ENCODE measurements at places on chromosomes 12 and 14.

DNA sequence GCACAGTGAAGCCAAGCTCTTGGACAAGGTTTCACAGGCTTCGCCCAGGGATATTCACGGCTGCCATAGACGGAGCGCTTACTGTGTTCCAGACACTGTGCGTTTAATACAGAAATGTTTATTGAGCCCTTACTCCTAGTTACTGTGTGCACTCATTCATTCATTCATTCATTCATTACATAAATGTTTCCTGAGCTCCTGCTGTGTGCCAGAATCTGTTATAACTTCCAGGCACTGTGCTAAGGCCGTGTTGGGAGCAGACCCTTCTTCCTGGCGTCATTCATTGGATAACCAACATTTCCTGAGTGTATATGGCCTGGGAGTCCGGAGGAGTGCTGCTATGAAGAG, 760 bp upstream of the MED13L start:
- no peak for DNase-seq

- no peak for DNase-seq
These were observed 35.4 kb downstream of the SGPP1 start for GRCh38 chr14:63692310-63693020.

GRCh38 chr12:46230983-46231382, 37.9 kb downstream of the SLC38A1 start:
- no peak for DNase-seq

GRCh38 chr14:20327005-20327869, 5.8 kb downstream of the CCNB1IP1 start:
- DNase-seq = no peak

DNA sequence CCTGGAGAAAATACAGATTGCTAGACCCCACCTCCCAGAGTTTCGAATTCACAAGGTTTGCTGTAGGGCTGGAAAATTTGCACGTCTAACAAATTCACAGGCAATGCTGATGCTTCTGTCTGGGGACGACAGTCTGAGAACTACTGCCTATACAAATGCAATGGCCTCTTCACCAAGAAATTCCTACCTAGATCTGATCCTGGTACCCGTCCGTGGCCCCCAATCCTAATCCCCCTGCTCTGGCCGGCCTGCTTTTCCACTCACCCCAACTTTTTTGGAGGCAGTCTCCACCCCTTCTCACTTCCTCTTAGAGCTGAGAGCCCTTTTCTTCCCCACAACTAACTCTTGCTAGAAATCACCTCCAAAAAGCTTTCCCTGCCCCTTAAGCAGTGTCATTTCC, 3.1 kb upstream of the SSH1 start:
- DNase-seq = no peak

DNA sequence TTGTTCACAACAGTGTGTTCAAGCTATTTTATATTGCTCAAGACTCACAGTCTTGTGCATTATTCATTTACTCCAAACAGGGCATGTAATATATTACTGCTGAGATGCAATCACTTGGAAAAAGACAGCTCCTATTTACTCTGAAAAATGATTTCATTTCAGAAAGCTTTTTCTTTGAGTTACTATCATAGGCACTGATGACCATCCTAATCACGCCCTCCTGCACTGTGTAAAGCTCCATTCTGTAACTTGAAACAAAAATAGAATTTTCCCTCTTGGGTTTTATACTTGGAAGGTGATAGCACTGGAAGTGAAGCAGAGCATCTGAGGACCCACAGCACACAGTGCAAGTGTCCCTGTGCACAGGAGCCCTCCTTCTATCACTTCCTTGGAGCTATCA, 55.6 kb downstream of the RTN1 start:
- DNase-seq = no peak

- DNase-seq = no peak
These were observed 65.1 kb downstream of the BAZ1A start for GRCh38 chr14:34810028-34810427.

DNA sequence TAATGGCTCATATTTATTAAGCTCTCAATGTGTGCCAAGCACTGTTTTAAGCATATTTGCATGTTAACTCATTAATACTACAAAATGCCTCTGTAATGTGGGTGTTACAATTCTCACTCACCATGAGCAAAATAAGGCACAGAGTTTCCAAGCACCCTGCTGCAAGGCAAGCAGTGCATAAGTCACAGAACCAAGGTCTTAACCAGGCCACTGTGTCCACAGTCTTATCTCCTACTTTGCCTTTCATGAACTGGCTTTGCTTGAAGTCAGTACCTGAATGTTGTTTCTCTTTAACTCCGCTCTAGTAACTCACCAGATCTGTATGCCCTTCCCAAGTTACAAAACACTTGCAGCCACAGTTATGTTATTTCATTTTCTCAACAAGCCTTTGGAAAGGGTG, 1372.7 kb downstream of the AACS start:
- DNase-seq = no peak

- DNase-seq = no peak
These were observed 12.8 kb upstream of the CCDC91 start for GRCh38 chr12:28177461-28177860.

DNA sequence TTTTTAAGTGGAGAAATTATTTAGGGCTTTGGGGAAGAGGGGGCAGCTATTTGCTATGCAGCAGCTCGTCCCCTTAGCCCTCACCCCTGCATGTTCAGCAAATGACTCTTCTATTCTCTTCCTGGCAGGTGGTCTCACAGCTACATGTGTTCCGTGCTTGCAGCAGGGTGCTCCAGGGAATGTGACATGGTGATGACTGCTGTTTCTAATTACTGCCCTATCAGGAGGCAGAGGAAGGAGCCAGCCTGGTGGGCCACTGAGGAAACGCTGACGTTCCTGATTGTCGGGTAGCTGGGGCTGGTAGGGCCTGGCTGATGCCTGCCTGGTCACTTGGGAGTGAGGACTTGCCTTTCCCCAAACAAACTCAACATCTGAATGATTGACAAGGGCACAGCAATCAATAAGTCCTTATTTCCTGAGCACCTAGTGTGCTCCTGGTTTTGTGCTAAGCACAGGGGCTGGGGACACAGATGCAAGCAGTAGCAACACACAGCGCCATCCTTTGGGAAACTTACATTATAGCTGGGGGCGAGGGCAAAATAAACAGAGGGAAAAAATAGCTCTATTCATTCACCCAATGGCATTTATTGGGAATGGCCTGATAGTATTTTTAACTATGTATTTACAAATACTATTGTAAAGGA, 377.8 kb downstream of the FUT8 start:
- DNase-seq = no peak

DNA sequence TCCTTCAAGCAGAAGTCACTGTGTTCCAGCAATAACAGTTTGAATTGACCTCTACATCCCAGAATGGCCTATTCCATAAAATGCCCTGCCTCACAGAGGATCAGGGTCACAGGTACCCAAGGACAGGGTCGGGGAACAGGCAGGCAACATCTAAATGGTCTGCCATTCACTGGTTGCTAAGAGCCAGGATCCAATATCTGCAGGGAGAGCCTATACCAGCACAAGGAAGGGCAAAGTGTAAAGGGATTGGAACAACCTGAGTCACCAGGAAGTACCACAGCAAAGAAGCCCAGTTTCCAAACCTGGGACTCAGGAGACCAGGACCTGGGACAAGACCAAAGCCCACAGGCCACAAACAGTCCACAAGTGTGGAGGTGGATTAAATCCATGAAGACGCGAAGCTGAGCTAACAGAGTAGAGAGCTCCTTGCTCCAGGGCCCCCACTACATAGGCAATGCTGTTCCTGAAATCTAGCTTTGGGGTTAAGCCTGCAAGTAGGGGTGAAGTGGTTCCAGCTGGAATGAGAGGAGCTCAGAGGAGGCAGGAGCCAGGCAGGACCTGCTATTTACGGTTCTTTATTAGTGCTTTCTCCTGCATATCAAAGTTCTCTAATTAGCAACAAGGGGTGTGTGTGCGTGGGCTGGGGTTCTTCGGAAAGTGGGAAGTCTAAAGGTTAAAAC, 274.3 kb downstream of the BCL11B start:
- no peak for DNase-seq

DNA sequence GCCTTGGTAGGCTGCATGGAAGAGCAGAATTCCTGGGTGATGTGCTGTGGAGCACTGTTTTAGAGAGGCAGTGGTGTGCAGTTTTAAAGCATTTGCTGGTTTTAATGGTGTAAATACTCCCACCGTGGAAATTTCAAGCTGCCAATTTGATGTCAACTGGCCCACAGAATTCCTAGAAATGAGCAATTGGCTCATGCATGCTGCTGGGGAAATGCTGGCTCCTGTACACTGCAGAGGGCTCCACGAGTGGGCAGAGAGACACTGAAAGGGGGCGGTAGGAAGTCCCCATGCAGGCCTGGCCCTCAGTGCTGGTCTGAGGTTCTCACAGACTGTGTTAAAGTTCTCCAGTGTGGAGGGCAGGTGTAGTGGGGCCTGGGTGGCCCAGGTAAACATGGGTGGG, 99.4 kb upstream of the NTF3 start:
- no peak for DNase-seq

DNA sequence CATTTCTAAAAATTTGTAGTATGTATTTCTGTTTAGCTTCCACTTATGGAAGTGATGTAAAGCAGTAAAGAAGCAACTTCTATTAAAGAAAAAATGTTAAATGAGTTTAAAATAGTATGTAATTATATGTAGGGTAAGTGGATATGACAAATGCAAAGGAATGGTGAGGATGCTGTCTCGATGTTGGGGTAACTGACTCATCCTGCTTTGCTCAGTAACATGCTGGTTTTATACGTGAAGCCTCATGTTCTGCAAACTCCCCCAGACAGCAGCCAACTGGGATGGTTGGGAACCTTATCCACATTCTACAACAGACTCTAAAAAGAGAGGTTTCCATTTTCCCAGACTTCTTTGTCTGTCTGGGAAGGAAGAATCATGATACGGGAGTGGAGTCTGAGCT, 1006.4 kb upstream of the TMEM132C start:
- DNase-seq = no peak

- no peak for DNase-seq
These were observed 2.2 kb downstream of the OASL start for GRCh38 chr12:121036810-121037326.

DNA sequence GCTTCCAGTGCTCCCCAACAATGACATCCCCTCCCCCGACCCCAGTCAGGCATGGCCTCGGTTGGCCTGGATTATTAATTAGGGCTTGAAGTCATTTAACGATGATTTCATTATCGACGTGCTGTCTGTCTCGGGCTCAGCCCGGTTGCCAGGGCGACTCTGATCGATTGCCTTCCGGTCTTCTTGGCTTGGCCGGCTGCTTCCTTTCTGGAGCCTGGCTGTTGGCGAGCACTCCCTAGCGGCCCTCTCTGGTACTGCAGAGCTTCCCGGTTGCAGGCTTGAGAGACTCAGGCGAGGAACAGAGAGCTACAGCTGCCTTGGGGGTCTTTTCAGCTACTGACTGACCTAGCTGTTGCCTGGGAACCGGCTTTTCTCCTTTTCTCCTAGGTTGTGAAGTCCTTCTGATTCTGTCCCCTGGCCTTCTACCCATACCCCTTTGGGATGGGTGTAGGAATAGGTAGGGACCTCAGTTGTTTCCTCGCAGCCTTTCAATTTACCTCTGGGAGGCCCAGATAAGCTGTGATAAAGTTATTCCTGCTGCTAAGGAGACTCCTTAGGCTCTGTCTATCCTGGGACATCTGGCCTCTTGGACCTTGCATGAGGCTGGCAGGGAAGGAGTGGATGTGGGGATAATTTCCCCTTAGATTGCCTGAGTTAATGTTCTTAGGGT, 5.5 kb upstream of the CISTR start:
- peak; percentile 58 for DNase-seq

GRCh38 chr12:20865873-20866272, 55.4 kb downstream of the SLCO1B3 start:
- no peak for DNase-seq

GRCh38 chr12:94609917-94610443, 40.4 kb downstream of the TMCC3 start:
- no peak for DNase-seq

GRCh38 chr12:109572506-109572845, 828 bp downstream of the MMAB start:
- DNase-seq = no peak

DNA sequence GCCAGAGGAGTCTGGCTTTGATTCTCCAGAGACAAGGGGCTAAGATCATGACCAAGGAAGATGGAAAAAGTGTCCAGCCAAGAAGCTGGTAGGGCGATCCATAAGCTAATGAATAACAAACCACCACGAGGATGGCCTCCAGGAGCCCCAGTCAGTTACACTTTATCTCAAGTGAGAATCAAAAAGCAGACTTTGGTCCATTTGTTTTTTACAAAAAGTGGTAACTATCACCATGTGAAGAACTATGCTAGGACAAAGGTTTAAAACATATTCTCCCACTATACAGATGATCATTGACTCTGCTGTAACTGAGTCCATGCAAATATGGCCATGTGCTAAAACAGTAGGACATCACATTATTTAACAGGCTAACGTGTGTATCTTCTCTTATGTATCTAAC, 13.9 kb downstream of the SETD3 start:
- no peak for DNase-seq

DNA sequence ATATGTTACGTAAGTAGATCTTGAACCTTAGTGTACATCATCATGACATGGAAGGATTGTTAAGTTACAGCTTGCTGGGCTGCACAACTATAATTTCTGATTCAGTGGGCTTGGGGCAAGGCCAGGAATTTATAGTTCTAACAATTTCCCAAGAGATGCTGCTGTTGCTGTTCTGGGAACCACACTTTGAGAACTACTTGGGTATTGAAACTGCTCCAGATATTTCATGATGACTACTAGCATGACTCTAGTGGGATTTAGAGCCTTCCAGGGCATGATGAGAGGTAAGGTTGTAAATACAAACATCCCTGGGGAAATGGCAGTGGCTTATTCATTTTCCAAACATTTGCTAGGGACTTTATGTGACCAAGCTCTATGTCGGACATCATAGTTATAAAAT, 904.8 kb upstream of the SEL1L start:
- DNase-seq = no peak

DNA sequence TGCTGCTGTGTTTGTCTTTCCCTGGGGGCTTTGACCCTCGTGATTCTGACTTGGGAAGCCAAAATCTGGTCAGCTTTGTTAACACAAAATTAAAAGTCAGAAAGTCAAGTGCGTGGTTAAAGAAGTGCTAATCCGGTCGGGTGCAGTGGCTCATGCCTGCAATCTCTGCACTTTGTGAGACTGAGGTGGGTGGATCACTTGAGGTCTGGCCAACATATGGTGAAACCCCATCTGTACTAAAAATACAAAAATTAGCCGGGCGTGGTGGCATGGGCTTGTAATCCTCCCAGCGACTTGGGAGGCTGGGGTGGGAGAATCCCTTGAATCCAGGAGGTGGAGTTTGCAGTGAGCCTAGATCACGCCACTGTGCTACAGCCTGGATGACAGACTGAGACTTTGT, 844.6 kb downstream of the VRK1 start:
- no peak for DNase-seq

- no peak for DNase-seq
These were observed 4.8 kb downstream of the TOGARAM1 start for GRCh38 chr14:44966601-44967336.

GRCh38 chr12:112236786-112237185, 111.4 kb downstream of the TRAFD1 start:
- no peak for DNase-seq

- no peak for DNase-seq
These were observed 6.3 kb upstream of the KCNJ8 start for GRCh38 chr12:21780786-21781185.
